Activated T-helper 1 cell treated with anti-CD3 and anti-CD28 coated beads, Interleukin-2, amount 50 U/mL, for 16 hours (primary cell): ENCODE measurements at places on chromosomes 3 and 15.

GRCh38 chr3:131705099-131705498 is 202.3 kb upstream of the MRPL3 start:
- DNase-seq, result no peak

GRCh38 chr3:126343649-126344035 is 13.6 kb downstream of the KLF15 start:
- DNase-seq, result no peak

DNA sequence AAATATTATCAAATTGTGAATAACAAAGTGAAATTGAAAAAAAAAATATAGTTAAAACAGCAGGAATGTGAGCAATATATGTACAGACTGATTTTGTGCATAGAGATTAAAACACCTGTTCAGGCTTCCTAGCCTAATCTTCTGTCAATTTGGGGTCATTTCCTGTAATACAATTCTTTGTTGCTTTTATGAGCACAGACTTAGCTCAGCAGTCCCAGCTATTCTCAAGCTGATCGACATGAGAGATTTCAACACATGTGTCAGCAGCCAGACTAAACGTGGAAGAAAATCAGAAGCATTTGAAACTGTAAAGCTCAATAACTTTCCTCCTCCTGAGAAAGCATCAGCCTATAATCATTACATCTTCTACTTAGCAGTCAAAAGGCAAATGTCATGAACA is 1.6 kb upstream of the FHIT start:
- DNase-seq, result no peak

GRCh38 chr3:14847613-14848541 is 29.1 kb downstream of the FGD5 start:
- DNase-seq, result no peak

- DNase-seq, result no peak
Measured at GRCh38 chr3:135239615-135239884, 444.5 kb downstream of the EPHB1 start.

- DNase-seq, result no peak
Measured at GRCh38 chr3:107441617-107442016, 64.4 kb downstream of the CCDC54 start.
